ENCODE measurements at places on chromosomes 5 and 9.
A peak's percentile ranks its signal among the peaks of the same experiment; 100 is the strongest.

- no peak for DNase-seq
Measured at GRCh38 chr9:113998525-113999255, 79.4 kb downstream of the AMBP start.

- peak; percentile 64 for DNase-seq
Measured at GRCh38 chr5:131165119-131165727, at the start of gene HINT1. Gene HINT1 (minus strand): TSS chr5:131165256. CDS start chr5:131165205, 51 bp downstream.

DNA sequence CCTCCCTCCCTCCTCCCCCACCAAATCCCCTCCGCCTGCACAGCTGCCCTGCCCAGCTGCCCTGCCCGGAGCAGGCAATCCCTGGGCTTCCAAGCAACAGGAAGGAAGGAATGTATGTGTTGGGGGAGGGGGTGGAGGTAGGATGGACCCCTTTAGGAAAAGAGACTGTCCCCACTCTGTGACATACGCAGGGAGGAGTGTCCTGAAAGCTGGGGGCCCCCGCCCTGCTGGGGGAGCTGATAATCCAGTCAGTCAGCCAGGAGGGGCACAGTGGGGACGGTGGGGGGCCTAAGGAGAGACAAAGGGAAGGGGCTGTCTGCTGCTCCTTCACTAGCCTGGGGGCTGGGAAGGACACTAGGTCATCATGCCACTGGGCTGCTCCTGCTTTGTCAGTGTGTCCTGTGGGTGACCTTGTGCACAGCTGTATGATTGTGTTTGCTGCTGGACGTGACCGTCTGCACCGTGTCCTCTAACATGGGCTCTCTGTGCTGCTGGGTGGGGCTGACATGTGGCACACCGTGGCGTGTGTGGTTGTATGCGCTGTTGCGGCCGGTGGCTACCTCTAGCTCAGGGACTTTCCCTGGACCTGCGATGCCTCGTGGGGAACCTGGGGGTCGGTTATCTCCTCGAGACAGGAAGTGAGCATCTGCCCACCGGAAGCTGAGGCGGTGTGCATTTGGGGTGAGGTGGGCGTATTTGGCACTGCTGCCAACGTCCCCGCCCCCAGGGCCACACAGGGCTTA is 3.0 kb downstream of the N4BP3 start:
- no peak for DNase-seq

DNA sequence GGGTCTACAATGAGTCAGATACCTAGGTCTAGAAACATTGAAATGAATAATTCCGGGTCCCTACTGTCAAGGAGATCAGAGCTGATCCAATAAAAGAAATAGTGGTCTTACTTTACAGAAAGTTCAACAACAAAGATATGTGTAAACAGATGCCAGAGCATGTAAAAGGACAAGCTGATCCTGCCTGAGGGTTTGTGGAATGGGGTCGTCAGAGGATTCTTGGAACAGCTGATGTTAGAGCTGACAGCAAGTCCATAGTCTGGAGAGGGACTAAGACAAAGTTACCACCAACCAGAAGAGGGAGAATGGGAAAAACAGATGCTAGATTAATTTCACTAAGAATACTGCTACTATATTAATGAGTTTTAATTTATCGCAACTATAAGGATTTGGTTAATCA is 71.5 kb downstream of the FREM1 start:
- DNase-seq: no peak

DNA sequence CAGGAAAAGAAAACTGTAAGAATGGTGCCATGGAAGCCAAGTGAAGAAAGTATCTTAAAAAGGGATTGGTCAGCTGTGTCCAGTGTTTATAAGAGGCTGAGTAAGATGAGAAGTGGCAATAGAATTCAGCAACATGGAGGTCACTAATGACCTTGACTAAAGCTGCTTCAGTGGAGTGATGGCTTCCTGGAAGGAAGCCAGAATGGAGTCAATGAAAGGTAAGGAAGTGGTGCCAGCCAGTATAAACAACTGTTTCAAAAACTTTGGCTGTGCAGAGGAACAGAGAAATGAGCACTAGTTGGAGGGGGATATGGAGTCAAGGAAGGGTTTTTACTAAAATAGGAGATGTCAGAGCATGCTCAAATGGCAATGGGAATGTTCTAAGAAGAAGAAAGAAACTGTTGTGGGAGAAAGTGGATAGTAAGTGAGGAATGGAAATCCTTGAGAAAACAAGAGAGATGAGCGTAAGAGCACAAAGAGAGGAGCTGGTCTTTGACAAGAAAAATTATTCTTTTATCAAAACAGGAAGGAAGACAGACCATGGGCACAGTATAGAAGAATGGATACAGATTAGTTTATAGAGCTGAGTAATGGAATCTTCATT is 11.1 kb upstream of the NRG2 start:
- no peak for DNase-seq

GRCh38 chr5:150112201-150113046 is 26.1 kb upstream of the CSF1R start:
- DNase-seq: no peak

DNA sequence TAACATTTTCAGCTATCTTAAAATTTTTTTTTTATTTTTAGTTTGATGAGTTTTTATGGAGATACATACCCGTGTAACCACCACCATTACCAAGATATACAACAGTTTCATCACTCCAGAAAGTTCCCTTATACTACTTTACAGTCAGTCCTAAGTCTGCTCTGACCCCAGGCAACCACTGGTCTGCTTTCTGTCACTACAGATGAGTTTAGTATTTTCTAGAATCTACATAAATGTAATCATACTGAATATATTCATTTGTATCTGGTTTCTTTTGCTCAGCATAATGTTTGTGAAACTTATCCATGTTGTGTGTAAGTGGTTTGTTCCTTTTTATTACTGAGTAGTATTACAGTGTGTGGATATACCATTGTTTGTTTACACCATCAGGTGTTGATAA is 127.8 kb downstream of the GAS1 start:
- no peak for DNase-seq

DNA sequence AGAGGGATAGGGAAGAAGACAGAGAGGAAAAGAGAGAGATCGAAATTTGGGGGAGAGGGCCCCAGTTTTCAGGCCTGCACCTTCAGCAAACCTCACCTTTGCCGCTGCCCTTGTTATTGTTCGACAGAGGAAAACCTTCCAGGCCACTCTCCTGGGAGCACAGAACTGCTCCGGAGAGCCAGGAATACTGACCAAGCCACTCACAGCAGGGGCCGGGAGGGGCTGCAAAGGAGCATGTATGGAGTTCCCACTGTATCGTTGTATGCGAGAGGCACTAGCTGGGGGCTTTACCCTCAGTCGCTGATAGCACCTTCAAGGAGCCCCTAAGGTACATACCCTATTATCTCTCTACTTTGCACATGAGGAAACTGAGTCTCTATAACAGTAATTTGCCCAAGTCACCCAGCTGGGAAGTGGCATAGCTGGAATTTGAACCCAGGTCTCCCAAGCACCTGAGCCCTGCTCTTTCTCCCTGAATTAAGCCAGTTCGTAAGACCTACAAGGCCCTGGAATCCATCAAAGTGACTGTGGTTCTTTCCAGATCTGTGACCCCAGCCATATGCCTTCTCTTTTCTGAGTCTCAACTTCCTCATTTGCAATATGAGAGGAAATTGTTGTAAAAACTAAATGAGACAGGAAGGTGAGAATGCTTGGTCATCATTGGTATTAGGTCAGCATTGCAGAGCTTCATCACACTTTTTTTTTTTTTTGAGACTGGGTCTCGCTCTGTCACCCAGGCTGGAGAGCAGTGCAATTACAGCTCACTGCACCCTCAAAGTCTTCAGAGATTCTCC is 21.0 kb upstream of the FOXE1 start:
- no peak for DNase-seq

DNA sequence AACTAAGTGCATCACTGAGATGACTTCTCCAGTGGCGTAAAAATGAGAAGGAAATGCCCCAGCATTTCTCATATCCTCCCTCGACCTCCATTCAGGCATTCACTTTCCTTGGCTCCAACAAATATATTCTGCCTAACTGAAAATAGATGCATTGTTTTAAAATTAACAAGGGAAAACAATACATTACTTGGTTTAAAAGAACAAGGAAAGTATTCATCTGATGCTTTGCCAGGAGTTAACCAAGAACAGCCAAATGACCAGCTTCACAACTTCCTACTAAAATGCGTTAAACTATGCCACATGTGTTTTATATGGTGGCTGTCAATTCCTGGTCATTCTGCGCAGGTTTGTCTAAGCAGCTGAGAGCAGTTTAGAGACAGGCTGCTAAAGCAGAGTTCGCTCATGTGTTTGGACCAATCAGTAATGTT is 121.4 kb downstream of the GNAQ start:
- DNase-seq: no peak

- no peak for DNase-seq
Measured at GRCh38 chr5:173743641-173744343, 127.3 kb upstream of the BOD1 start.

GRCh38 chr5:7625740-7626139 is 225.2 kb downstream of the CFAP90 start:
- DNase-seq: no peak

GRCh38 chr5:115559524-115559923 is 14.9 kb upstream of the FEM1C start:
- DNase-seq: no peak

- DNase-seq: no peak
Measured at GRCh38 chr5:2909035-2909434, 157.6 kb upstream of the IRX2 start.

DNA sequence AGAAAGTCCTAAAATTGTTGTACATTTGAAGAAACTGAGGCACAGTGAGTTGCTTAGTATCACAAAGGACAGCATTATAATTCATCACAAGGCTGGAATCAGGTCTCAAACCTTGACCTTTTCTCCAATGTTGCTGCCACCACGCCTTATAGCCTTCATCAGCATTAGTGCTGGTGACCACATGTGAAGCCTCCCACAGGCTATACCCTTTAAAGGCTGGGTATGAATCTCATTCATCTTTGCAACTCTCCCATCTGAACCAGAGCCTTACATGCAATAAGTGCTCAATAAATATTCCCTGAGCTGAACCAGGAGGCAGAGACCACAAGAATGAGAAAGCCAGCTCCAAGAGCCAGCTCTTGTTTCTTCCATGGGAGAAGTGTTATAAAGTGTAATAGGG is 104.7 kb downstream of the SPOCK1 start:
- no peak for DNase-seq

GRCh38 chr9:96116275-96117064 is 185.5 kb downstream of the HSD17B3 start:
- no peak for DNase-seq

DNA sequence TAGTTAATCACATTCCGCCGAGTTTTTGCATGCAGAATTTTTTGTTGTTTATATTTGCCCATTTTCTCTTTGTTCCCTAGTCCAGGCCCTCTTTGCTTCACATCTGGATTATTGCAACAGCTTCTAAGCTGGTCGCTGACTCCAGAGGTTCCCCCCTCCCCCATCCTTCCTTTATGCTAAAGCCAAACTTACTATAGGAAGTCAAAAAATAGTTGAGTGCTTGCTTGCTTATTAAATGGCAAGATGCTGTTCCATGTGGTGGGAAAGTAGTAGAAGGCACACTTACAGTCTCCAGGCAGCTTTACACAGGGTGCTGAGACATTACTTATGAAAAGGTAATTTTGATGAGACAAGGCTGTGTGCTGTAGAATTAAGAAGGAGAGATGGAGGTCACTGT is 1.3 kb downstream of the ZBTB34 start:
- DNase-seq: no peak

Measured in NCI-H446 (cell line).